CD4-positive, alpha-beta T cell treated with Interleukin-4 for 1 hour (primary cell): ENCODE measurements at places on chromosomes 2 and 18.
A peak's percentile ranks its signal among the peaks of the same experiment; 100 is the strongest.

DNA sequence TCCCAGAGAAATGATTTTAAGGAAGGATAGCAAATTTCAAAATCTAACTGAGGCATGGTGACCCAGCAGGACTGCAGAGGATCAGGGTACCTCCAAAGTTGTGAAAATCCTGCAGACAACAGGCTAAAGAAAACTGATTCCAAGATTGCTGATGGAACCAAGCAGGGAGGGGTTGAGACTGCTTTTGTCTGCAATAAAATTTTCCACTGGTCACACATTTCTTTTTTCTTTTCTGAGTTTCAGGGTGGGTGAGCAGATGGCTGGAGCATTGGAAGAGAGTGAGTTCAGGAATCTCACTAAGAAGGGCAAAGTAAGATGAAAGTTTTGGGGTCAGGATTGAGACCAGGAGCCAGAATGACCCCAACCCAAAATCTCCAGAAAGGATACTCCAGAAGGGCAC is 321.0 kb downstream of the TNS1 start:
- DNase-seq: no peak

GRCh38 chr2:226818930-226819329 is 16.9 kb upstream of the RHBDD1 start:
- no peak for DNase-seq

GRCh38 chr2:143893371-143893770 is 626.5 kb downstream of the ZEB2 start:
- no peak for DNase-seq

GRCh38 chr2:217313386-217313785 is 453.5 kb upstream of the TNP1 start:
- no peak for DNase-seq

DNA sequence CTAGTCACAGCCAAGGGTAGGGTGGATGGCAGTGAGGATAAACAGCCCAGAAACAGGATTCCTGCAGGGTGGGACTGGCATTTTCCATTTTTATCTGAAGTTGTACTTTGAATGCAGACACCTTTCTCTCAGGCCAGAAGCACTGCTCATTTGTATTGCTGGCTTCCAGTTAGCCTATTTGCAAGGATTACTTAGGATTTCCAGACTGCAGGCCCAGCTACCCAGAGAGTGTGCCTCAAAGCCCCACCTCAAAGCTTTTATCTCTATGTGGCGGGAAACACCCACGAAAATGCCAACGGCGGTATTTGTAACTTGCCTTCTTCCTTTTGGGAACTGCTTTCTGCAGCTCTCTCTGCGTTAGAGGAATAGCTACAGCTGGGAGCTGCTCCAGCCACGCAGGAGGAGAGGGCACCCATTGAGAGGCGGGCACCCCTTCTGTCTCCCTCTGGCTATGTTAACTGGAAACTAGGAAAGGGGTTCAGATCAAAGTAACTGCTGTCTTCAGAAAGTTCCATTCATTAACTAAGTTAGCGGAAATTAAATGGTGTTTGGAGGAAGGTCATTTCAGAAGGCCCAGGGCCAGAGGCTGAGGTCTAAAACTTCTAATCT is 144.9 kb downstream of the TGIF1 start:
- peak; percentile 41 for DNase-seq

GRCh38 chr2:208999911-209000310 is 423.9 kb upstream of the MAP2 start:
- no peak for DNase-seq

GRCh38 chr2:190582736-190583506 is 48.4 kb upstream of the NEMP2 start:
- no peak for DNase-seq

- no peak for DNase-seq
Observed at GRCh38 chr18:29512761-29513160, 1335.8 kb upstream of the CDH2 start.

GRCh38 chr2:193250389-193250788 is 1055.7 kb upstream of the TMEFF2 start:
- no peak for DNase-seq

GRCh38 chr2:8650256-8650655 is 31.6 kb upstream of the ID2 start:
- no peak for DNase-seq

GRCh38 chr2:115634578-115634977 is 1192.1 kb downstream of the DPP10 start:
- no peak for DNase-seq

DNA sequence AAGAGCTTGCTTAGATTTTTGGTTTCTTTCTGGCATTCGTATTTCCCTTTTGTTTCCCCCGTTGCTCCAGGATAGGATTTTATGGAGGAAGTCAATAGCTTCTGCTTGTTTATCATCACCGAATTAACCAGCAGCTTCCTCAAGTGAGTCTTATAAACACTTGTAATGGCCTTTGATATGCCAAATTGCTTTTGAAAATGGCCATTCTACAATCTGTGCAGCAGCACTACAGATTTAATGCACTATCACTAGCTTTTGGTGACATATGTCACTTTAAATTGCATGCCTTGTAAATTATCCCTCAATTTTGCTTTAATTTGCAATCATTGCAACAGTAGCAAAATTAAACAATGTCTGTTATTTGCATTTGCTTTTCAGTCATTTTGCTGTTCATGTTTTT is 774.7 kb downstream of the METTL4 start:
- no peak for DNase-seq

GRCh38 chr2:109644571-109645275 is 30.6 kb downstream of the SOWAHC start:
- no peak for DNase-seq
